NCI-H1417 (cell line): ENCODE measurements at places on chromosomes 12 and 14.

GRCh38 chr12:70094467-70094866 is 148.8 kb upstream of the CNOT2 start:
- DNase-seq, result no peak

- no peak for DNase-seq
Observed at GRCh38 chr12:26047401-26048226, 77.2 kb downstream of the BHLHE41 start.

DNA sequence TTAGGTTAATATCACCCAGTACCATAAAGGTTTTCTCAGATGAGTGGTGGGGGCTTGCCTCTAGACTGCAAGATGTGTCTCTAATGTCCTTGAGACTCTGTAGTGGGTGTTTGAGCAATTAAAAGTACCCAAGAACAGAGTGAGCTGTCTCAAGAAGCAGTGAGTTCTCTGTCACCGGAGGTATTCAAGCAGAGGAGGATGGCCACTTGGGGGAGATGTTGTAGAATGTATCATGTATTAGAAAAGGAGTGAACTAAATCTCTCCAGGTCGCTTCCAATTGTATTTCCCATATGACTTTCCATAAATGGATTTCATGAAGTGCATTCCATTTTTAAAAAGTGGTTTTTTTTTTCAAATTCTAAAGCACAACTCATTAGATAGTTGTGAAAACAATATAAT is 35.0 kb downstream of the SLC17A8 start:
- DNase-seq, result no peak

GRCh38 chr12:40058721-40059190 is 47.1 kb downstream of the SLC2A13 start:
- no peak for DNase-seq

GRCh38 chr12:23211384-23212320 is 586.7 kb downstream of the ETNK1 start:
- DNase-seq, result no peak

DNA sequence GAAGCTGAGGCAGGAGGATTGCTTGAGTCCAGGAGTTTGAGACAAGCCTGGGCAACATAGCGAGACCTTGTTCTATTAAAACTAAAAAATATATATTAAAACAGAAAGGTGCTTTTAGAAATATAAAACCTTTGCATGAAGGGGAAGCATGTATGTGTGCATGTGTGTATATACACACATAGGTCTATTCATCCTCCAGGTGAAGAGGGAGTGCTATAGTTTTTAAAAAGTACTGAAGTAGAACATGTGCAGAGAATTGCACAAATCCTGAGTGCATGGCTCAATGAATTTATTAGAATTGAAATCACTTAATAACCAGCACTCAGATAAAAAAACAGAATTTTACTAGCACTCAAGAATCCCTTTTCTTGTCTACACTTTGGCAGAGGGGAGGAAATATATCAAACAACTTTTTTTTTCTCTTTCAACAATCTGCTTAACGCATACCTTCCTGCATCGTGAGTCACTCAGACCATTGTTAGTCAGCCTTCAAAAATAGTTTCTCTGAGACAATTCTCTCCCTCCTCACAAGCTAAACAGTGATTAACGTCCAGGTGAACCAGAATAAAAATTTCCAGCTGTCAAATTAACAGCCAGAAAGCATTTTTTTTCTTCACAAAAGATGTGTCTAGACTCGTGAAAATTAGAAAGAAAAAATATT is 17.7 kb upstream of the NEDD1 start:
- DNase-seq, result peak; percentile 23

- DNase-seq, result peak; percentile 89
Observed at GRCh38 chr14:100348784-100349685, 25.9 kb downstream of the SLC25A47 start.

DNA sequence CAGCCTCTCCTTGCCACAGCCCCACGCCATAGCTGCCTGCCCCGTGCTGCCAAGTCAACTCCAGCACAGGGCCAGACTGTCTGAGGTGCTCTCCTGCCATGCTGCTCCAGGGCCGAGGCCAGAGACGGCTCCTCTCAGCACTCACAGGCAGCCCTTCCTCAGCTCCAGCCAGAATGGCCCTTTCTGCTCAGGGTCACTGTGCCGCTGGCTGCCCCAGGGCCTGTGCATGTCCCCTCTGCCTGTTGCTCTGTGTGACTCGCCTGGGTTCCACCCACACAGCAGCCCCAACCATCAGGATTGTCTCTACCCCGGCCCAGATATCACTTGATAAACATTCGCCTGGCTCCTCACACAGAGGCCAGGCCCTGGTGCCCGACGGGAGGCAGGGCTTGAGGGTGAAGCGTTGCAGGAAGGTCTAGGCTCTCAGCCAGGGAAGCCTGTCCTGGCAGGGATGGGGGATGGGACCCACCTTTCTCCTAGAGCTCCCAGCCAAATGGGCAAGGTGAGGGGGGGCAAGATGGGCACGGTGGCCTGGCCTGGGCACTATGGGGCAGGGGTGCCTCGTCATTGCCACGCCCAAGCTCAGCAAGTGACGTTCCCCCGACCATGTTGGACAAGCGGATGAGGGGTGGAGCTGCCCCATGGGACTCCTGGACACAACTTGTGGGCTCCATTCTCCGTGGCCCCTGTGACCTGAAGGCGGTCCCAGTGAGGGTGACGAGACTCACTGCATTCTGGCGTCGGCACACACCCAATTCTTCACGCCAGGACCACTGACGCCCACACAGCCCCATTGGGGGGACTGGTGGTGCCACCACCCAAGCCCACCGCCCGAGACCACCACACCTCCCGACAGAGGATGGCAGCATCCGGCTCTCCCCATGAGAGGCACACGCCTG is 27.4 kb upstream of the BTBD6 start:
- no peak for DNase-seq

DNA sequence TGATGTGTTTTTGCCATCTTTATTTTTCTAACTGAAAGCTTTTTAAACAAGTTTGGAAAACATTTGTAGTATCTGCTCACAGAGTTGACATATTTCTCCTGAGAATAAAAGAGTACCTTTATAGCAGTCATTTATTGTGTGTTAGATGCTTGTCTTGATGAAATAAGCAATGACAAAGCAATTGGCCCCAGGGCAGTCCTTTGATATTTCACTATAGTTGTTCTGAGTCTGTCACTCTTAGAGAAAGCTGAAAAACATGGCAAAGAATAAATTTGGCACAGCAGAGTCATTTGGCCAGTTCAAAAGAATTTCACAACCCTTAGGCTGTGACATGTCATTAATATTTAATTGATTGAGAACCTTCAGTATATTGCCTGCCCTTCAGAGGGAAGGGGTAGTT is 166.2 kb downstream of the PTPRO start:
- peak; percentile 51 for DNase-seq

GRCh38 chr14:81963846-81964245 is 430.2 kb upstream of the SEL1L start:
- no peak for DNase-seq

DNA sequence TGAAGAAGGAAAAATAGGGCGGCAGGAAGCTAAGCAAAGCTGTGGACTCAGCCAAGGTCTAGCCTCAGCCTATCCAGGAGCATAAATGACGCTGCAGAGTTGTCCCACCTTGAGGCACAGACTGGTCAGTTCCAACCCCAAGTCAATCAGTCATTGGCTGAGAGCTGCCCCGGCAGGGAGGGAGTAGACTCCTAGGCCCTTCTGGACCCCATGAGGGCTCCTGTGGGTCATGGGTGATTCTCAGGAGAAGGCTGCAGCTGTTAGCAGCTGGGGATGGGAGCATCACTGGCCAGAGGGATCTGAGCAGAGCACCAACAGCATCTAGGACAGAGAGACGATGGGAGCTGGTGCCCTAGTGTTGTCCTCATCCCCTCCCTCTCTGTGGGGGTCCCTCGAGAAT is 51.8 kb upstream of the ESRRB start:
- no peak for DNase-seq

DNA sequence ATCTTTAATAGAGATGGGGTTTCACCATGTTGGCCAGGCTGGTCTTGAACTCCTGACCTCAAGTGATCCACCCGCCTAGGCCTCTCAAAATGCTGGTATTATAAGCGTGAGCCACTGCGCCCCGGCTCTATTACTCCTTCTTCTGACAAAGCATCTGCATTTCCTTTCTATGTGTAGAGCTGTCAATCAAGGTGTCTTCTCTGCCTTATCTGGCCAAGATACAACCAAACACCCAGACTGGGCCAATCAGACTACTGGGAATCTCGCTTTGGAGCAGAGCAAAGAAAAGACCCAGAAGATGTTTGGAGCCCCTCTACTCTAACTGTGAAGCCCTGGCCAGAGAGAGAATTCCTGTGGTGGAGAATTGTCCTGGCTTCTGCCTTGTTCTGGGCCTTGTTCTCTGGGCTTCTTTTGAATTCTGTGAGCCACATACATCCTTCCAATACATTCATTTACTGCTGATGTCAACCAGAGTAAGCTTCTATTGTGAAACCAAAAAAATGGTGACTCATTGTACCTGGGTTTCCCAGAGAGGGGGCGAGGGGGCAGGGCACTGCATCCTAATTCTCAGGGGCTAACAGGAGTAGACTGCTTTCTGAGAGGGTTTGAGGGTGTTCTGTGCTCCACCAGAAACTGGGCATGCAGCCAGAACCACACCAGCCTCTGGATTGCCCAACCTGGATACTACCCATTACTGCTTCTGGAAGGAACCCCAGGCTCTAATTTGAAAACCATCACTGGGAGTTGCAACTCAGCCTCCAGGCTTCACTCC is 18.8 kb upstream of the FLVCR2 start:
- no peak for DNase-seq

DNA sequence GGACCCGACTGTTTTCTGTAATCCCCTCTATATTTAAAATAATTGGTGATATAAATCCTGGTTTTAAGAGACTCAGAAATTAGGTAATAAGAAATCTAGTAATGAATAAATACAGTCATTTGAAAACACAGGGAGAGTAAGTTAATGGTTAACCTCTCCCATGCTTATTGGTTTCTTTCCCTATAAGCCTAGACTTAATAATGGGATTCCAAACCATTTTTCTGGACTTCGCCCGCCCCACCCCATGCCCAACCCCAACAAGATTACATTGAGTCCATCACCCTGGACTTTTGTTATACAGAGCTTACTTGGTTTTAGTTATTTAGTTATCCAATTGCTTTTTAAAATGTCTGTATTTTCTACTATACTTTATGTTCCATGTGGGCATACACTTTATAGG is 98.7 kb downstream of the WIF1 start:
- DNase-seq, result no peak

DNA sequence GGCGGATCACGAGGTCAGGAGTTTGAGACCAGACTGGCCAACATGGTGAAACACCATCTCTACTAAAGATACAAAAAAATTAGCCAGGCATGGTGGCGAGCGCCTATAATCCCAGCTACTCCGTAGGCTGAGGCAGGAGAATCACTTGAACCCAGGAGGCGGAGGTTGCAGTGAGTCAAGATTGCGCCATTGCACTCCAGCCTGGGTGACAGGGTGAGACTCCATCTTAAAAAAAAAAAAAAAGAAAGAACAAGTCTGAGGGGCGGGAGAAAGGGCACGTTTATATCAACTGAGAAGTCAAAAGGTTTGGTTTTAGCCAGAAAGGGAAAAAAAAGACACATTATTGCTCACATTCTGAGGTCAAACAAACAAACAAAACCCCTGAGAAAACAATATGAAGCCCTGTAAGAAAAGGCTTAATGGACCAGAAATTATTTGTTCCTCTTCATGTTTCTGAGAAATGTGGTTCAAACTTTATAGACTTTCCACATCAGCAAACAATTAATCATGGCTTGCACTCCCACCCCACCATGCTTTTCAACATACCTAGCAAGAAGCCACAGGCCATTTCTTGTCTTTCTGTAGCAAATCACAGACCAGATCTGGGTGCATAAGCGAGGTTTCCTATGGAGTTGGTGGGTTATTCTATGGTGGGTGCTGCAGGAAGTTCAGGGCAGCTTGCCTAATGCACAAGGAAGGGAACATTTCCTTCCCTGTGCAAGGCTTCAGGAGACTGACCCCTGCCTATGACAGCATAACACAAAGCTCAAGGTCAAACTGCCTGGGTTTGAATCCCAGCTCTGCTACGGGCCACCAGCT is 80.1 kb downstream of the SSPN start:
- no peak for DNase-seq

DNA sequence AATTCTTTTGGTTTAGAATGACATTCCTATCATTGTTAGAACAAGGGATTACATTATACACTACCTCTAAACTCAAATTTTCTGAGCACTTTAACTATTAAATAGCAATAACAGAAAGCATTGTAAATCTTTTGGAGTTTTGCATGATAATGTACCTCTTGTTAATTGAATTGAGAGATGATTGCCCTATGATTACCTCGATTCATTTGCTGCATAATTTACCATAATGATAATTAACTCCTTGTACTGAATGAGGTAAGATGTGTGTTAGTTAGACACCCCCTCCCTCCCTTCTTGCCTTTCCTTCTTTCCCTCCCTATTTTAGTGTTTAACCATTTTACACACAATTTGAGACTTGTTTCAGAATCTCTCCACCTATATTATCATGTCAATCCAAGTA is 469.2 kb downstream of the DIO2 start:
- peak; percentile 50 for DNase-seq

- DNase-seq, result no peak
Observed at GRCh38 chr14:105830171-105830570, 303.8 kb downstream of the TMEM121 start.

GRCh38 chr12:54059668-54060067 is 6.0 kb downstream of the HOXC4 start:
- DNase-seq, result no peak
